ENCODE measurements at places on chromosomes 2 and 18. TPM values are rescaled to one million over a fixed set of nuclear protein-coding genes. Genes with fewer than 3 reads are reported as not detected.

The CHRNA1 gene
- not detected for total RNA-seq

The TBR1 gene
- not detected for total RNA-seq

The LYPD6 gene
- 0.56 TPM for total RNA-seq

The GLS gene
- total RNA-seq = 48.7 TPM

The EIF2AK2 gene
- 13.1 TPM for total RNA-seq

The IGFBP2 gene
- 678 TPM for total RNA-seq

The ALKAL2 gene
- total RNA-seq = not detected

The STK17B gene
- 21.7 TPM for total RNA-seq

All from airway epithelial cell (primary cell).